ENCODE measurements at places on chromosomes 13 and 19. TPM values are rescaled to one million over a fixed set of nuclear protein-coding genes. Genes with fewer than 3 reads are reported as not detected.

GRCh38 chr19:7864690-7865074 is 9.5 kb downstream of the PRR36 start:
- no peak overlapping the region for H3K27ac ChIP-seq
- H3K36me3 ChIP-seq, result peaks cover 29% of the 10 kb centered on the region
- no peak overlapping the region for H3K4me3 ChIP-seq
- H3K27me3 ChIP-seq, result no peaks in the 10 kb centered on the region
- DNase-seq, result no peak

GRCh38 chr13:111387026-111387871 is 66.8 kb downstream of the TEX29 start:
- H3K4me1 ChIP-seq, result no peaks in the 10 kb centered on the region
- H3K4me3 ChIP-seq, result no peak overlapping the region
- no peak for DNase-seq
- no peaks in the 10 kb centered on the region for H3K36me3 ChIP-seq
- no peak overlapping the region for H3K27ac ChIP-seq

DNA sequence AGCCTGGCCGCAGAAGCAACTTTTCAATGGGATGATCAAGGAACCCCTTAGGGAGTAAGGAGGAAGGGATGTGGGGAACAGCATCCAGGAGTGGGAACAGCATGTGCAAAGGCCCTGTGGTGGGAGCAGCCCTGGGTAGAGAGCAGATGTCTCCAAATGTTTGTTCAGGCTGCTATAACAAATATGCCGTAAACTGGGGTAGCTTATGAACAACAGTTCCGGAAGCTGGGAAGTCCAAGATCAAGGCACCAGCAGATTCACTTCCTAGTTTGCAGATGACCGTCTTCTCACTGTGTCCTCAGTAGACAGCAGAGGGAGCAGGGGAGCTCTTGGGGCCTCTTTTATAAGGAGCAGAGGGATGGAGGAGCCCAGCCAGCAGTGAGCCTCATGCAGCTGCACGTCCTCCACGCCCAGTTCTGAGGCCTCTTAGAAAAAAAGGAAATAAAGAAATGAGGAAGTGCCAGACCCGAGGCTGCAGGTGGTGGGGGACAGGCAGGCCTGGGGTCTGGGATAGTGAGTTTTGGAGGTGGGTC is 4.2 kb upstream of the LRRC25 start:
- H3K27ac ChIP-seq, result peak overlapping the region; percentile 82
- peak; percentile 69 for DNase-seq
- peaks cover 20% of the 10 kb centered on the region for H3K36me3 ChIP-seq
- no peaks in the 10 kb centered on the region for H3K27me3 ChIP-seq
- peak overlapping the region; percentile 65 for H3K4me3 ChIP-seq
- H3K4me1 ChIP-seq, result peaks cover 24% of the 10 kb centered on the region

- no peak for DNase-seq
- H3K4me1 ChIP-seq, result no peaks in the 10 kb centered on the region
- H3K4me3 ChIP-seq, result no peak overlapping the region
Observed at GRCh38 chr19:30052122-30053075, 110.4 kb downstream of the URI1 start.

YJEFN3 gene
- 10.4 TPM for total RNA-seq

SLC17A7 gene
- not detected for total RNA-seq

ZNF221 gene
- 8.3 TPM for total RNA-seq

POSTN gene
- total RNA-seq, result not detected

AZU1 gene
- total RNA-seq, result not detected

PSG6 gene
- not detected for total RNA-seq

RNF113B gene
- not detected for total RNA-seq

SAFB2 gene
- 72.8 TPM for total RNA-seq

PGLYRP1 gene
- total RNA-seq, result not detected

SUGT1 gene
- total RNA-seq, result 48.0 TPM
